BE2C (cell line): ENCODE measurements at places on chromosomes 12 and 14.

- DNase-seq: no peak
Measured at GRCh38 chr12:62843716-62844115, 91.2 kb downstream of the PPM1H start.

GRCh38 chr12:50665609-50666008 is 98.3 kb upstream of the ATF1 start:
- DNase-seq: no peak

GRCh38 chr14:97218691-97219430 is 421.7 kb downstream of the VRK1 start:
- DNase-seq: no peak

DNA sequence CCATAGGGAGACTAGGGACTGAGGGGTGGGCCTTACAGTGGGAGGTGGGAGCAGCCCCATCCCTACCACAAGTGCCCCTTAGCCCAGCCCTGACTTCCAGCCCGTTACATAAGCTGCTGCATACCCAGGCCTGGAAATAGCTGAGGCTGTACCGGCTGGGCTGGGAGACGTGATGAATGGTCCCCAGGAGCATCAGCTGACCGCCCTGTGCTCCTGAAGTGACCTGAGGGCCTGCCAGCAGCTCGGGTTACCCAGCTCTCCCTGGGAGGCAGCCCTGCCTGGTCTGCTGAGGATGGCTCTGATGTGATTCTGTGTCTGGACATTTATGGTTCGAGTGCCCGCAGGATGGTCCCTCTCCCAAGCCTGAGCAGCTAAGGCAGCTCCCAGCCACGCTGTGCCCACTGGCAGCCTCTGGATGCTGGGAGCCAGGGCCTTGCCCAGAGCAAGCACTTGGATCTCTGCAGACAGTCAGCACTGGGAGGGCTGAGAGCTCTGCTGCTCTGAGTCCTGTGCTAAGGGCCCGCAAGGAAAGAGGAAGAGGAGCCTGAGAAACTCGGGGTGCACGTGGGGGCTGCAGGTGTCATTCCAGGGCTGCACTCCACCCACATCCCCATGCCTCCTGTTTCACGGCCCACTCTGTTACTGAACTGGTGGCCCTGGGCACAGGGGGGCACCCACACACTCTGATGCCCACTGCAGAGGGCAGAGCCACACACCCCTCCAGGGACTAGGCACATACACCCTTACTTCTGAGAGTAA is 20.5 kb downstream of the TAMALIN start:
- DNase-seq: no peak

DNA sequence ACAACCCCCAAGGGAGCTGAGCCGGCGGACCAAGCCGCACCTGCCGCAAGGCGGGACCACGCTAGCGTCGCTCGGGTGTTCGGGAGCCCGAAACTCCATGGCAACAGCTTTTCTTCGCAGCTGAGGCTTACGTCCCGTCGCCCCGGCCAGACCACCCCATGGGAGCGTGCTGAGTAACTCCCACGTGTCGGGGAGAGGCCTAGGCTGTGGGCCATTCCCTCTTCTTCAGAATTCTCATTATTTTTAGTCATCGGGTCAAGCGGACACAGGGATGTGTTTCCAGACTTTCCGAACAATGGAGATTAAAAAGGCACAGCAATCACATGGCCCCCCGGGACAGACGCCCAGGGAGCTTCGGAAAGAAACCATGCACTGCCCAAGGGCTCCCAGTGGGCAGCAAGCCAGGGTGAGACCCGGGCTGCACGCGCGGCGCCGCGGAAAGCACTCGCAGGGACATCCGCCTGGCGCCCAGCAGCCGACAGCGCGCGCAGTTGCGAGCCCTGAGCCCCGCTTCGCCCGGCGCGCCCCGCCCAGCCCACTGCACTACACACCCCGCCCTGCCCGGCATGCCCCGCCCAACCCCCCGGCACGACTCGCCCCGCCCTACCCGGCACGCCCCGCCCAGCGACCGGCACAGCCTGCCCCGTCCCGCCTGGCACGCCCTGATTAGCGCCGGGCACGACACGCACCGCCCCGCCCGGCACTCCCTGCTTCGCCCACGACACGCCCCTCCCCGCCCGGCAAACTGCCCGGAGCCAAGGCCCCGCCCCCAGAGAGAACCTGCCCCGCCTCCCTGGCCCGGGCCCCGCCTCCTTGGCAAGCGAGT is 422 bp upstream of the AK7 start:
- peak; percentile 99 for DNase-seq

DNA sequence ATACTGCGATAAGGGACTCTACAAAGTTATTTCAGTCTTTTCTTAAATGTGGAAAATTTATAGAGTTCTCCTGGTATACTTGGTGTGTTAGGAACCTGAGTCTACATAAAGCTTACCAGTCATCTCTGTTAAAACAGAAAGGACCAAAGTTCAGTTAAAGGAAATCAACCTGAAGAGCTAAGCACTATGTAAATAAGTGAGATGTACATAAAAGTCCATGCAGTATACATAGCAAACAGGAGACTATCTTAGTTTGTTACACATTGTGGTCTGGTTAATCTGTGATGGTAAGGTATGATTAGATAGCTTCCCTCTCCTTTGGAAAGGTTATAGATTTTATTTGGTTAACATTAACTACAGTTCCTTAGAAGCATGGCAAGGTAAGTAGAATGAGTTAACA is 75.9 kb downstream of the ATP2B1 start:
- no peak for DNase-seq

- no peak for DNase-seq
Measured at GRCh38 chr12:30827101-30828066, 72.6 kb upstream of the CAPRIN2 start.

GRCh38 chr12:7666595-7666994 is 887 bp upstream of the APOBEC1 start:
- no peak for DNase-seq

DNA sequence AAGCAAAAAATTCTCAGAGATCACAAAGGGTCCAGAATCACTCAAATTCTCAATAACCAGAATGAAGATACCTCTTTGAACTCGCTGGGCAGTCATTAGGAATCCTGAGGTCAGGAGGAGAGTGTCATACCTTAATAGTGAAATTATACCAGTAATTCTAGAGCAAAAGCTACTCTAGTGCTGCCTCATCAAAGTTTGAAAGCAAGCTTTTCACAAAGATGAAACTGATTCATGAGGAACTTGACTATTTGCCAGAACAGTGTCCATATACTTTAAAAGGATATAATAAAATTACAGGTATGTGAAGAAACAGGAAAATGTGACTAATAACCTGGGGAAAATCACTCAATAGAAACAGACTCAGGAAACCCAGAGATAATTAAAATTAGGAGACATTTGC is 44.5 kb downstream of the EML5 start:
- DNase-seq: no peak

GRCh38 chr12:50981319-50982239 is 29.2 kb downstream of the HIGD1C start:
- DNase-seq: no peak

DNA sequence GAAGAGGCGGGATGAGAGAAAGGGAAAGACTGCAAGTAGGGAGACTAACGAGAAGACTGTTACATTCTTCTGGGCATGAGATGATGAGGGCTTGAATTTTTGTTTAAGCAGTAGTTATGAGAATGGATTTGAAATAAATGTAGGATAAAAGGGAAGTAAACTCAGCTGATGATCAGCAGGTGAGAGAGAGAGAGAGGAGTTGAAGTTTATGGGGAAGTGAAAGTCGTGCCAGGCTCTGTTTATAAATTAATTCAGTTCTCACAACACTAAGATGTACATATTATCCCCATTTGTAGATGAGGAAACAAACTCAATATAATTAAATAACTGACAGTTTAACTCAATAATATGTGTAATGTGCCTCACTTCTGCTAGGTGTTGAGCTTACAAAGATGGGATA is 170.0 kb upstream of the RMST start:
- DNase-seq: no peak

DNA sequence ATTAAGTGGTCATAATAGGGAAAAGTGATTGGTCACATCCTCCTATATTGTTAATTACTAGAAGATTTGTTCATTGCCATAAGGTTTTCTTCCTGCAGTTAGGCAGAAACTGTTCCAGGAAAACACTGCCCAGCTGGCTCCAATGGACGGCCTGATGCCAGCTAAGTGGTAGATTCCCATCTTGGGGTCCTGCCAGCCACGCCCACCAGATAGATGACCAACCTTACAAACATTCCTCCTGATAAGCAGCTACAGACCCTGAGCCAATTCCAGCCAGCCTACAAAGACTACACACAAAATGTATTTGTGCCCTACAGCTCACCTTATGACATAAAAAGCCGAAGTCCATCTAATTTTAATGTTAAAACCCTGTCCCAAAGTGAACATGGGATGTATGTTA is 685.9 kb upstream of the USP15 start:
- DNase-seq: no peak

DNA sequence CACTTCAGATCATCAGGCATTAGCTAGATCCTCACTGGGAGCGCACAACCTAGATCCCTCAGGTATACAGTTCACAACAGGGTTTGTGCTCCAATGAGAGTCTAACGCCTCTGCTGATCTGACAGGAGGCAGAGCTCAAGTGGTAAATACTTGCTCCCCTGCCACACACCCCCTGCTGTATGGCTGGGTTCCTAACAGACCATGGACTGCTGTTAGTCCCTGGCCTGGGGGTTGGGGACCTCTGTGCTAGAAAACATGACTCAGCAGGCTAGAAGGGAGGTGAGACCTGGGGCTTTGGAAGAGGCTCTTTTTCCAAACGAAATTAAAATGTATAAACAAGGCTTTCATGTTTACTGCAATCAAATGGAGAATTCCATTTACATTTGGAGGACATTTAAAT is 691.1 kb downstream of the FLRT2 start:
- peak; percentile 63 for DNase-seq

DNA sequence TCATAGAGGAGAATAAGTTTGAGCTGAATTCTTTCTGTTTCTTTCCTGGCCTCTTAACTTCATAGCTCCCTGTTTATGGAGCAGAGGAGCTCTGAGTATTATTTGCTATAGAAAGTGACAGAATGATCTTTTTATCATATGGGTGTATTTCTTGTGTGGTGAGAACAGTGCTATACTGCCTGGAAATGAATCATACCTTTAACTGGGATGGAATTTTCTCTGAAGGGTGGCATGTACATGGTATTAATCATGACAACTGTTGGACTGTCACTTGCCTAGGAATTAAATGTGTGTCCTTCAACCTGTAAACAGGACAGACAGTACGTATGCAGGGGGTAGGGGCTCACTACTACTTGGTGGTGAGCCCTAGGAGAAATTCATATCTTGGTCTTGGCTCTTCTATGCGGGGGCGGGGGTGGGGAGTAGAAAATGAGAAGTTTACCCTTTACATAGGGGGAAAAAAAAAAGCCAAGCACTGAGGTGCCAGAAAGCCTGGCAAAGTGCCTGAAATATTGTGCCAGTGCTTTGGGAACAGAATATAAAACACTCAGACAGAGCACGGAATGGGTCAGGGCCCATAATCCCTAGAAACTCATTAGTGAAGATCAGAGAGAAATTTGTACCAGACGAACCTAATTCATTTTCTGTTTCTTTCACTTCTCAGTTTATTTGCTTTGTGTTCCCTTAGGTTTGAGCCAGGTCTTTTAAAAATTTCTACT is 33.8 kb downstream of the ARMH4 start:
- no peak for DNase-seq

DNA sequence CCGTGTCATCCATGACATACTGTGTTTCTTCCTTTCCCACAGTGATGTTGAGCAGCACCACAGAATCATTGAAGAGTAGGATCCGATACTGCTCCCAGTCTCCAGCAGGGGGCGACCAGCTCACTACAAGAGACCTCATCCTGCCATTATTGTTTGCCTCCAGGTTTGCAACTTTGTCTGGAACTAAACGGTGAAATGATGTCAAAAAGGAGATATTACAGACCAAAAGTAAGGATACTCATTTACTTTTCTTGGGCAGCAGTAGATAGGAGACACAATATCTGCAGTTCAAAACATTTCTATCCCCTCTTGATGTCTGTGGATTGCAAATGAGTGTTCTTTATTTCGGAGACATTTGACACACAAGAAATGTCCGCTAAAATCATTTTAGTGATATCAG is 47.2 kb downstream of the PTPRB start:
- DNase-seq: peak; percentile 76

DNA sequence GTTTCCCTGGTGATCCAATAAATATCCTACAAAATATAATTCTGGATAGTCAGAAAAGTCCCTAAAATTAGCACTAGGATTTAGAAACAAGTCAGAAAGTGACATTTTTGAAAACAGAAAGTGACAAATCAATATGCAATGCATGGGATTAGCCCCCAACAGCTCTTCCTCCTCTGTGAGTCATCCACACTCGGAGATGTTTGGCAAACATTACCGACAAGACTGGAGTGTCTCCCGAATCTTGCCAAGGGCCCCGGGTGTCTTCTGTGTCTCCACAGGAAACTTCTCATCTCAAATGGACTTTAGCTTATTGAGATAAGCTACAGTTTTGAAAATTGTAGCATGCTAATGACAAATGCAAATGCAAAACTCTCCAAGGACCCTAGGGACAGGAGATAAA is 398.9 kb upstream of the CCDC196 start:
- no peak for DNase-seq

DNA sequence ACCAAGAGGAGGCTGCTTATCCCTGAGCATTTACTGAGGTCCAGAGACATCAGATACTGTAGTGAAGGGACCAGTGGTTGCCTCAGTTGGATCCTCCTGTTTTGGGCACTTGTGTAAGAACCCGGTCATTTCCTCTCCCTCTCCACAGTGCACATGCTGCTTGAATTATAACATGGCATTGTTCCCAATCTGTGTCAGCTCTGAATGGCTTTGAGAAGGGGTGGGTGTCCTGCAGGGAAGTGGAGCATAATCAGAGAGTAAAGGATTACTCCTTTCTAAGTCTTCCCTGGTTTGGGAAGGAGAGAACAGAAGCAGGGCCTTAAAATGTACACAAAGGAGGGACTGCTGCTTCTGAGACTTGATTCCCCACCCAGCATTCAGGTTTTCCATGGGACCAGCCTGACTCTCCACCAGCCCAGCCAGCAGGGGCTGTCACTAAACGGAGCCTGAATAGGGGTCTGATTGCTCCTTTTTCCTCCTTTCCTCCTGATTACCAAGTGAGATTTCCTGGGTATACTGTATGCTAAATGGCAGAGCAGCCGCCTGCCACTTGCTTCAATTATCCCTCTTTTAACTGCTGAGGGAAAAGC is 78.4 kb downstream of the NRXN3 start:
- DNase-seq: no peak

GRCh38 chr12:1357171-1357570 is 237.2 kb downstream of the FBXL14 start:
- no peak for DNase-seq

GRCh38 chr12:25859976-25860375 is 98.5 kb upstream of the RASSF8 start:
- no peak for DNase-seq
